ENCODE measurements at places on chromosomes 7 and 10.
A peak's percentile ranks its signal among the peaks of the same experiment; 100 is the strongest.

DNA sequence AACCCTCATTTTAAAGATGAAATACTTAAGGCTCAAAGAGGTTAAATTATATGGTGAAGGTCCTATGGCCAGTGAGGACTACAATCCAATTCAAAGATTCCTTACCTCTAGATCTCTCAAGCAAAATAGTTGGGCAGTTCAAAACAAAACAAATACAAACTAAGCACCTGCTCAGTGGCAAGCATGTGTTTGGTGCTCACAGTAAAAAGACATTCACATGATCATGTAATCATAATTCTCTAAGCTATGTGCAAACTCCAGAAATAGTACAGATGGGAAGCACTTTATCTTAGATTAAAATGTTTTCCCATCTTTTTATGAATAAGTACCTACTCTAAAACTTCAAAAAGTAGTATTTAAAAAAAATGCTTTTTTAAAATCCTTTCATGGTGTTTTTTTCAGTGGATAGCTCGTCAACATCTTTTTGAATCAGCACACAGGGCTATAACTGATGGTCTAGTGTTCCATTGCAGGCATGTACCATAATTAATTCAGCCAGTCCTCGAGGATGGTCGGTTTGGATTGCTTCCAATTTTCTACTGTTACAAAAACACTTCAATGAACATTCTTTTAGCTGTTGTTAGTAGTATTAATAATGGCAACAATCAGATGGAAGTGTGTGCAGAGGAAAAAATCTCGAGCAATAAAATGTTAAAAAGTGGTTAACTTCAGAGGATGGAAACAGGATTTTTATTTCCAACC, 58.4 kb downstream of the CHCHD3 start:
- no peak for DNase-seq

GRCh38 chr10:95170790-95171189, 23.2 kb upstream of the ACSM6 start:
- no peak for DNase-seq

GRCh38 chr7:45662018-45662417, 87.8 kb downstream of the ADCY1 start:
- no peak for DNase-seq

DNA sequence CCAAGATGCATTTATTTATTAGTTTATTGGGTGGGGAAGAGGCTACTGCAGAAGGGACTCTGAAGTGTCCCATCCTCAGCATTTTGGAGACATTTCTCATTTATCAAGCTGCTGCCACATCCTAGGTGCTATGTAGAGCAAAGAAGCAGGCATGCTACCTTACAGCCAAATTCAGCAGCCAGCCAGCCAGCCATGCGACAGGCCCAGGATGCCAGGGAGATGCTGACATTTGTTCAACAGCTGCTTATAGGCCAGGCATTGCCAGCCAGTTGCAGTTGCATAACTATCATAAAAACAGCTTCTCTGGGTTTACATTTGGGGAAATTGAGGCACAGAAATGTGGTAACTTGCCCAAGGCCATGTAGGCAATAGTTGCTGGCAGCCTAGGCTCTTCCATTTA, 2.3 kb downstream of the SLC29A3 start:
- DNase-seq = no peak

DNA sequence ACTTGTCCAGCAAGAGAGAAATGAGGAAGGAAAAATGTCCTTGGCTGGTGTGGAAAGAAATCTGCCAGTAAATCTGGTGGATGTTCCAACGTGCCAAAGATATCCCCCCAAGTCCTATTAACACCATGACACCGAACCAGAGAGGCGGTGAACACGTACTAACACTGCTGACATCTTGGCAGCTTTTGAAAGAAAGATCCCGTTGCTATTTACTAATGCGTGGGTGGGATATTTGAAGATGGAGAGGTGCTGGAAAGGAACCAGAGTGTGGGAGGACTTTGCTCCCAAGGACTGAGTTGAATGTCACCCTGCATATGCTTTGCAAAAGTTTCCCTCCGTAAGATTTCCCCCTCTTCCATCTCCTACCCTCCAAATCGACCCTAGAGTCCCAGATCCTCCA, 7.9 kb downstream of the CCDC3 start:
- DNase-seq = no peak

GRCh38 chr7:93148727-93149126, 542 bp upstream of the SAMD9L start:
- no peak for DNase-seq

DNA sequence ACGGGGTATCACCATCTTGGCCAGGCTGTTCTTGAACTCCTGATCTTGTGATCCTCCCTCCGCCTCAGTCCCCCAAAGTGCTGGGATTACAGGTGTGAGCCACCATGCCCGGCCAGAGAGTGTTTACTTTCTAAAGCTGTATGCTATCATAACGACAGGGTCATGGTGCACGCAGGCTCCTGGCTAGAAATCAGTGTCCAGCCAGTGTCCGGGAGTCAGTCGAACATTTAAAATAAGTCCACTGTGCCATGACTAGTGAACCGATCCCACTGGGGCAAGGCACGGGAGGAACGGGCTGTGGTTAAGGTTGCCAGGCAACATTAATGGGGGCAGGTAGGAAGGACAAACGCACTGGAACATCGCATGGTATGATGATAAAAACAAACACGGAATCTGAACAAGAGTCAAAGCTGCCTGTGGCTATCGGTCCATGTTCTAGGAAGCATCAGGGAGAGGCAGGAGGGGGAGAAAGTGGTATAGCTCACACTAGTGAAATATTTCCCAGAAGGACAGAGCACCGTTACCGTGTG, 89.0 kb upstream of the SEPHS1 start:
- no peak for DNase-seq

DNA sequence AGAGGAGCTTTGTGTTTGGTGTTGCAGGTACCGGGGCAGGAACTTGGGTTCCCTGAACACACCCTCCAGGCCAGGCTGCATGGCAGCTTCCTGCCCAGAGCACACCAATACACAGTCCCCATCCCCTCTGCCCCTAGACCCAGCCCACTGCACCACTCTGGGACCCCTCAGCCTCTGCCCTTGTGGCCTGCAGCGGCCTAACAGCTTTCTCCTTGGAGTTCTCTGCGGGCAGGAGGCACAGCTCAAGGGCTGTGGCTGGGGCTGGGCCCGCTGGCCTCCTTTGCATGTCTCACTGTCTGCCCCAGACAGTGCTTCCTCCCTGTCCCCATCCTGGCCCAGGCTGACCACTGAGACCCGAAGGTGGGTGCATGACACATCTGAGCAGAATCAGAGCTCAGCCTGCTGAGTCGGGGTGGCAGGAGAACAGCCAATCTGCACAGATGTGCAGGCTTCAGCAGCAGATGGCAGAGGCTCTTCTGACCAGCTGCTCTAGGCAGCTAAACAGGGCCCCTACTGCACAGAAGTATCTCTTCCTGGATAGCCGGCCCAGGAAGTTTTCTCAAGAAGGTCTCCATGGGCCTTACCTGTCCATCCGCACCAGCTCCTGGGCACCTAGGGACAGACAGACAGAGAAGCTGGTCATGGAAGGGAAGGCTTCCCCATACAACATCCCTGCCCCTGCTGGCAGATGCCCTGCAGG, 20.8 kb downstream of the VSIR start:
- DNase-seq = no peak

GRCh38 chr7:22488643-22489462, 11.1 kb downstream of the STEAP1B start:
- no peak for DNase-seq

DNA sequence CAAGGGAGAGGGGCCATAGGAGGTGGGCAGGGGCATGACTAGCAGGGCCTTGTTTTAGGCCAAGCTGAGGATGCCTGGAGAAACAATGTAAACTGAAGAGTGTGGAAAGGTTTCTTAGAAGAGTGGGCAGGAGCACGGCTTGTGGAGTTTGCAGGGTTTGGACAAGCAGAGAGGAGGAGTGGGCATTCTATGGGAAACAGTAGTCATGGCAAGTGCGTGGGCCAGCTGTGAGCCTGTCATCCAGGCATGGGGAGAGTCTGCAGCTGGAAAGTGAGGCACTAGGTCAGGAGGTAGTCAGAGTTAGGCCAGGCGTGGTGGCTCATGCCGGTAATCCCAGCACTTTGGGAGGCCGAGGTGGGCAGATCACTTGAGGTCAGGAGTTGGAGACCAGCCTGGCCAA, 130.1 kb downstream of the SH3PXD2A start:
- DNase-seq = no peak

GRCh38 chr10:3425716-3426115, 253.1 kb upstream of the PITRM1 start:
- DNase-seq = no peak

DNA sequence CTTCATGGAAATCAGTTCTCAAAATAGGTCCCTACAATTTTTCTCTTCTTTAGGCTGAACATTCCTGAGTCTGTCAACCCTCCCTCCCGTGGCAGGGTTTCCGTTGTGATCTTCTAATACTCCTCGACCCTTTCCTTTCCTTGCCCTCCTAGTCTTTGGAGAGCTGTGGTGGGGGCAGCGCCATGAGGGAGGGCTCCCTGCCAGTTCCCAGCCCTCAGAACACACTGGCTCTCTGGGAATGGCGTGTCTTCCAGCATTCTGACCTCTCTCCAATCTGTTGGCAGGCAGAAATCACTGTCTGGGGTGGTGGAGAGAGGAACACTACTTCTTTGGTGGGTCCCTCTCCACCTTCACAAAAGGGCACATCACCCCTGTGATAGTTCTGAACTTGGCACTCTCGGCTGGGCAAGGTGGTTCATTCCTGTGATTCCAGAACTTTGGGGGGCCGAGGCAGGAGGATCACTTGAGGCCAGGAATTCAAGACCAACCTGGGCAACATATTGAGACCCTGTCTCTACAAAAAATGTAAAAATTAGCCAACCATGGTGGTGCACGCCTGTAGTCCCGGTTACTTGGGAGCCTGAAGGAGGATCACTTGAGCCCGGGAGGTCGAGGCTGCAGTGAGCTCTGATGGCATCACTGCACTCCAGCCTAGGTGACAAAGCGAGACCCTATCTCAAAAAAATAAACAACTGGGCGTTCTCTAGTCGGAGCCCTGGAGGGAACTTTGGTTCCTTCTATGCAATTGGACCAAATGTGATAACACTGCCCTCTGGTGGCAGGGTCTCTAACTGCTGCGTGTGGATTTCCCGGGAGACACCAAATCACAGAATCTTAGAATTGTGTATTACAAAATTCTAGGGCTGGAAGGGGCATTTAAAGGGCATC, 13.1 kb upstream of the ARPC1A start:
- DNase-seq = peak; percentile 26

GRCh38 chr10:130138479-130138866, 2.3 kb downstream of the GLRX3 start:
- no peak for DNase-seq

DNA sequence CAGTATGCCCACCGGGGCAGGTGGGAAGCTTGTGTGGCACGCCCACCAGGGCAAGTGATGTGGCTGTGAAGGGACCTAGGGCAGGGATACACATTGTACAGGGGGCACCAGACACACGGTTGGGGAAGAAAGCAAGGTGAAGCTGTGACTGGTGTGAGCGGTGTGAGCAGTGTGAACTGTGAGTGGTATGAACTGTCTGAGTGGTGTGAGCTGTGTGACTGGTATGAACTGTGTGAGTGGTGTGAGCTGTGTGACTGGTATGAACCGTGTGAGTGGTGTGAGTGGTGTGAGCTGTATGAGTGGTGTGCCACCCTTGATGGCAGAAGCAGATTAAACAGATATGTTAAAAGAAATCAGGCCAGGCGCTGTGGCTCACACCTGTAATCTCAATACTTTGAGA, 48.1 kb downstream of the DPYSL4 start:
- no peak for DNase-seq

DNA sequence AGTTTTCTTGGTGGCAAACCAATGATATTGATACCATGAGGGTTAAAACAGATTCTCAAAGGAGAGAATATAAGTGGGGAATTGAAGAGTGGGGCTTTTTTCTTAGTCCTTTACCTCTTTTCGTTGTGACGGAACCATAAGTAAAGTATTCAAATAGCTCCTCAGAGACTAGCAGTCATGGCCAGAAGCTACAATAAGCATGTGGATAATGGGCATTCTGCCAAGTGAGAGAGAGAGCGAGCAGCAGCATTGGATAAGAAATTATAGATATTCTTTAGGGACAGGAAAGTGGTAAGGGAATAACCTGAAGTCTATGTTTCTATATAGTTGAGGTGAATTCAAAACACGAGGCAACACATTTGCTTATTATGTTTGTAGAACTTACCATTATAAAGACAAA, 235.1 kb downstream of the SEMA3E start:
- no peak for DNase-seq

DNA sequence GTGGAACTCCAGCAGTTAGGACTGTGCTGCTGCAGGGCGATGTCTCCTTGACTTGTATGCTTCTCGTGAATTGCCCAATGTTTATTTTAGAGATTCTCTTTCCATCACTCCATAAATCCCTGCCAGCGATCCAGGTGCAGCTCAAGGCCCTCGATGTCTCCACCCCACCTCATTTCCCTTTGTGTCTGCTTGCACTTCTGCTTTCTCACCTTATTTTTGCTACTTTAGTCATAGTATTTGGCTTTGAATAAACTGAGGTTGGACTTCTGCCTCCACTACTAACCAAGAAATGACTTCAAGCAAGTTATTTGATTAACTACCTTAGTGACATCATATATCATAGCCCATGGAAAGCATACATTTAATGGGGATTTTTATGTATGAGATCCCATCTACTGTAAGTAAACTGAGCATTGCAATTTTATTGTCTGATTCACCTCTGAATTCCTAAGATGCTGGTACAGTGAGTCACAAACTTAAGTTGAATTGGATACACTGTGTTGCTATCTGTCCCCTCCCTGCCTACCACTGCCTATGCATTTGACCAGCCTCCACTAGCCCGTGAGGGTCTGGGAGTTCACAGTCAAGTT, 255.8 kb downstream of the ABCA13 start:
- no peak for DNase-seq

DNA sequence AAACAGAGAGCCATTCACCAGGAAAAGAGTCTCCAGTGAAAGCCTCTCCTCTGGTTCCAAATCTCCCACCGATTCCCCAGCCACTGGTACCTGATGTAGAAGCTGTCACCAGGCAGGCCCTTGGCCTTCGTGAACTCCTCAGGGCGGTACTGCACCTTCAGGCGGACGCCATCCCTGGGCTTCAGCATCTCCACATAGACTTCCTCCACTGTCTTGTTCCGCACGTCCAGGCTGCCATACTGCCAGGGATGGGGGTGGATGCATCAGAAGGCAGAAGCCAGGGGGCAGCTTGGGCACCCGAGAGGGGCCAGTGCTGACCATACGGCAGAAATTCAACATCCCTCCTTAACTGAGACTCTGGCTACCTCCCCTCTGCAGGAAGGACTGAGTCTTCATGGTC, 118.8 kb downstream of the DLG5 start:
- no peak for DNase-seq

DNA sequence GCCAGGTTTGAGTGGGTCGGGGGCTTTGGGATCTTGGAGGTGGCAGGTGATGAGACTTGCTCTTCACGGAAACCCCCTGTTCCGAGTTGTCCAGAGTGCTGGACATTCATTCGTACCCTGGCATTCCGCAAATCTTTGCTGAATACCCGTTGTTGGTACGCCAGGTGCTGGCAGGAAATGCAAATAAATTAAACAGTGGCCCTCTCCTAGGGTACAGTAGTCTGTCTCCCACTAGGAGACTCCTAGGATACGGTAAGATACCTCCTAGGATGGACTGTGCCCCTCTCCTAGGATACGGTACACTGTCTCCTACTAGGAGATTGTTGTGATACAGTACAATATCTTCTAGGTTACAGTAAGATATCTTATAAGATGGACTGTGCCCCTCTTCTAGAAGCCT, 544 bp downstream of the SEC23IP start:
- no peak for DNase-seq

GRCh38 chr7:25565949-25566348, 337.7 kb upstream of the NPVF start:
- peak; percentile 6 for DNase-seq

- DNase-seq = peak; percentile 17
These were observed 64.1 kb downstream of the CAV1 start for GRCh38 chr7:116588641-116589594.

Measured in GM06990 (cell line).